ENCODE measurements at places on chromosomes 6 and 20.

DNA sequence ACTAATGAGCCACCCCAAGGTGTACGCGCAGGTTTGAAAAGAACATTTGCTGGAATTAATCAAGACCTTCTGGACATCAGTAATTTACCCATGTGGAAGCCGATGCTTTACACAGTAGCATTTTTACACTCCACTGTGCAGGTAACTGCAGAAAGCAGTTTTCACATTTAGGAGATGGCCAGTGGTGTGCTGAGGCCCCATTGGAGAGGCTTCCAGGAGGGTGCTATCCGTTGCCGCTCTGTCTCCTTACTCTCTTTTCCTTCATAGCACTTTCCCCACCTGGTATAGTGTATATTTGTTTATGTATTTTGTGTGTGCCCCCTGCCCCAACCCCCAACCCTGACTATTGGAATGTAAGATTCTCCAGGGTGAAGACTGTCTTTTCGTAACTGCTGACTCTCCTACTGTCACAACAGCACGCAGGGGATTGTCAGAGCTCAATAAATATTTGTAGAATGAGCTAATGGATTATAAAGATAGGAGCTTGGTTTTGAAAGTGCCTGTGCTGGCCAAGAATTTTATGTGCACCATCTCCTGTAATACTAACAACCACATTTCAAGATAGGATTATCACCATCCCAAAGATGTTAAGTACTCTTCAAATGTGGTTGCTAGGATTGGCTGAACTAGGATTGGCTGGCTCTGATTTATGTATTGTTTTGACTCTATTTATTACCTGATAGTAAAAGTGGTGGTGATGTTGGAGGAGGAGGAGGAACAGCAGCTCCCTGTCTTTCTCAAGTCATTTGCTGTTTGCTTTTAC is 74.0 kb upstream of the GLP1R start:
- no peak for DNase-seq

GRCh38 chr20:6679086-6679485 is 88.4 kb upstream of the BMP2 start:
- no peak for DNase-seq

DNA sequence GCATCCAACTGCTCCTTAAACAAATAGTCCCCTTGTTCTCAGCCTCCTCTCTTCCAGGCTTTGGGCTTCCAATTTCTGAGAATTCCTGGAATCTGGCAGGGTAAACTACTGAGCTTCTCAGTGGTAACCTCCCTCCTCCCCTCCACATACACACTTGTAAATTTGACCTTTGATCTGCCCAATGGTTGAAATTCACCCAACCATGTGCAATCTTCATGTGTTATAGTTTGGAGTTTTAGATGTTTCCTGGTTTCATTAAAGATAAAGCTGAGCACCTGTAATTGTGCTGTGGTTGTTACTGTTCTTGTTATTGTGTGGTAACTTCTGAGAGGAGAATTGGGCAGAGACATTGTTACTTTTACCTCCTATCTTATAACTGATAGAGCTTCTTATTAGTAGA is 328.4 kb downstream of the TPBG start:
- DNase-seq: no peak

DNA sequence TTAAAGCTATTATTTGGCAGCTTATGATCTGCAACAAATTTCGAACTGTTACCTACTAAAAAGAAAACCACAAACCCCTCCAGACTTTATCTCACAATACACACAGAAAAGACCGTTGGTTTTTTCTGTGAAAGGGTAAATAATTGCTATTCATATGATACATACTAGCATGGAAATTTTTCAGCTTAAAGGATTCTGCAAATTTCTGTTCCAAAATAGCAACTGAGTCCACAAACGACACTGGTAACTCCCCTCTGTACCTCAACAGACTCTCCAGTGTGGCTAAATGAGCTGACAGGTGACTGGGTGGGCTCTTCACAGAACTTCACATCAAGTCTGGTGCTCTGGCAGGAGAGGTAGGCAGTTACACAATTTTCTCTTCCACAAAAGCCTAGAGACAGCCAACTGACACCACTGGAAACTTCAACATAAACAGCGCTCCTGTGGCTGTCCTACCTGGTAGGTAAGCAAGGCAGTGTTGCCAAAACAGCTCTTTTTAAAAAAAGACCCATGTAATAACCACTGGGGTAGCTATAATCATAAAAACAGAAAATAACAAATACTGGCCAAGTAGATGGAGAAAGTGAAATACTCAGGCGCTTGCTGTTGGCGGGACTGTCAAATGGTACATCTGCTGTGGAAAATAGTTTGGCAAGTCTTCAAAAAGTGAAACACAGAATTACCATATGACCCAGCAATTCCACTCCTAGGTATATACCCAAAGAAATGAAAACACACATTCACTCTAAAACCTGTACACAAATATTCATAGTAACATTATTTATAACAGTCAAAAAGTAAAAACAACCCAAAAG is 37.8 kb downstream of the ELOVL5 start:
- no peak for DNase-seq

DNA sequence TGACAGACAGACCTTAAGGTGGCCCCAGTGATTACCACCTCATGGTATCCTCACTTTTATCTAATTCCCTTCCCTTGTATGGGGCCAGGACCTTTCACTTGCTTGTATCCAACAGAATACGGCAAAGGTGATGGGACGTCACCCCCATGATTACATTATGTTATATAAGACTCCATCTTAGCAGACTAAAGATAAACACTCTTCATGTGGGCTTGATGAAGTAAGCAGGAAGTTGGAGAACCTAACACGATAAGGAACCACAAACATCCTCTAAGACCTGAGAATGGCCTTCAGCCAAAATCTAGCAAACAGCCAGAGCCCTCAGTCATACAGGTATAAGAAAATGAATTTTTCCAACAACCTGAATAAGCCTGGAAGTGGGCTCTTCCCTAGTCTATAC is 8.0 kb downstream of the SLC17A3 start:
- DNase-seq: no peak

GRCh38 chr6:122184401-122184827 is 215.0 kb upstream of the HSF2 start:
- DNase-seq: no peak
